Colonic mucosa (tissue), 4 donors: ENCODE measurements at places on chromosomes 7 and 10. TPM values are rescaled to one million over a fixed set of nuclear protein-coding genes. Genes with fewer than 3 reads are reported as not detected.
A peak's percentile ranks its signal among the peaks of the same experiment; 100 is the strongest.

TUBB8 gene
- not detected for total RNA-seq

ADRB1 gene
- total RNA-seq, result 0.85 TPM

- no peak for DNase-seq
Observed at GRCh38 chr10:111081595-111081994, 4.8 kb downstream of the ADRA2A start.

- DNase-seq, result peak; percentile 41
Observed at GRCh38 chr7:66145400-66146104, 30.9 kb downstream of the CRCP start.

DNA sequence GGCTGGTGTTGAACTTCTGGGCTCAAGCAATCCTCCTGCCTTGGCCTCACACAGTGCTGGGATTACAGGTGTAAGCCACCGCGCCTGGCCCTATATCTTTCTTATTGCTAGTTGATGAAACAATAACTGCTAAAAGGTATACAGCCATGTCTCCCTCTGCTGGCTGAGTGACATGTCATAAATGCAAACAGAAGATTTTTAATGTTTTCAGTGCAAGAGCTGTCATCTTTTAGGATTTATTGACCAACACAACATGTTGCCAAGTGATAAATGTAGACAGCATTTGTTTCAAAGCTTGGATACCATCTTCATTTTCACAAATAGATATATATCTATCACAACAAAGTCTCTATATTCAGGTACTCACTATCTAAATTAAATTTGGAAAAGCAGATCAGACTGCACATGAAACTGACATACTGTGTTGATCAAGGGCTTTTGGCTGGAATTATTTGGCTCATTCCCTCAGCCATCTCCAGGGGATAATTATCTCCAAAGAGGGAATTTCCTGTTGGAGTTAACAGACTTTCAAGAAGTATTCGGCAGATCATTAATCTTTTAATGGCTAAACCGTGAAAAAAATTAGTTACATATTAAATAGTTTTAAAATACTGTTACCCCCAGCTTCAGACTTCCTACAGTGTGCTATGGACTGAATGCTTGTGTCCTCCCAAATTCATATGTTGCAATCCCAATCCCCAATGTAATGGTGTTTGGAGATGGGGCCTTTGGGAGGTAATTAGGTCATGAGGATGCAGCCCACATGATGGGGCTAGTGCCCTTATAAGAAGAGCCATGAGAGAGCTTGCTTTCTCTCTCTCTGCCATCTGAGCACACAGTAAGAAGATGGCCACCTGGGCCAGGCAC lies 41.3 kb upstream of the SRPK2 start:
- DNase-seq, result peak; percentile 53

EPHA1 gene
- total RNA-seq, result 18.4 TPM

DNA sequence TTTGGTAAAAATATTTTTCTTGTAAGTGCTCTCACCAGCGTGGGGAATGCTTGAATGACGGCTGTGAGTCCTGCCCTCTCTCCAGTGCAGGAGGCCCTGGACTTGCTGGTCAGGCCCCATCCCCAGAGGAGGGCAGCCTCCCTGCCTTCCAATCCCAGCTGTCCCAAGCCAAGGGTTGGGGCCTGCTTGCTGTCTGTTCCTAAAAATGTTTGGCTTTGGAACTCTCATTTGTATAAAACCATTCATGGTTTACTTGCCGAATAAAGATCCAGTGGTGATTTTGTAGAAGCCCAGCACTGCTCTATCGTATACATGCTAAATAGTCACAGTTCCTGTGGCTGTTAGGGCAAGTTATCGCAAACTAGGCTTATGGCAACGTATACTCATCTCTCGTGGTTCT lies 121.7 kb downstream of the GLRX3 start:
- no peak for DNase-seq

GIGYF1 gene
- total RNA-seq, result 20.9 TPM

GPR26 gene
- total RNA-seq, result not detected

DNA sequence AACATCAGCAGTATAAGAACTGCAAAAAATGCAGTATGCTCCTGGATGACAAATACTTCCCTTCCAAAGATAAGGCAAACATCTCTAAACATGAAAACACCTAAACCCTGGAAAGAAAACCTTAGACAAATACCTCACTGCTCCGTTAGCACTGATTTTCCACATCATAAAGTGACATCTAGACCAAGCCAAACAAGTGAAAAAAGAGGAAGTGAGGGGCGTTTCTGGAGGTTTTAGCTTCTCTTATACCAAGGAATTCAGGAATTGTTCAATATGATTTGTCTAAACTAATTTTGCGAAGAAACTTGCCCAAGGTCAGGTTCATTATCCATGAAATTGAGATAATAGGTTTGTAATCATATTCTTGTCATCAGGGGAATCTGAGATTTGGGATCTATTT lies 279.7 kb downstream of the ADRA2A start:
- DNase-seq, result no peak

DNA sequence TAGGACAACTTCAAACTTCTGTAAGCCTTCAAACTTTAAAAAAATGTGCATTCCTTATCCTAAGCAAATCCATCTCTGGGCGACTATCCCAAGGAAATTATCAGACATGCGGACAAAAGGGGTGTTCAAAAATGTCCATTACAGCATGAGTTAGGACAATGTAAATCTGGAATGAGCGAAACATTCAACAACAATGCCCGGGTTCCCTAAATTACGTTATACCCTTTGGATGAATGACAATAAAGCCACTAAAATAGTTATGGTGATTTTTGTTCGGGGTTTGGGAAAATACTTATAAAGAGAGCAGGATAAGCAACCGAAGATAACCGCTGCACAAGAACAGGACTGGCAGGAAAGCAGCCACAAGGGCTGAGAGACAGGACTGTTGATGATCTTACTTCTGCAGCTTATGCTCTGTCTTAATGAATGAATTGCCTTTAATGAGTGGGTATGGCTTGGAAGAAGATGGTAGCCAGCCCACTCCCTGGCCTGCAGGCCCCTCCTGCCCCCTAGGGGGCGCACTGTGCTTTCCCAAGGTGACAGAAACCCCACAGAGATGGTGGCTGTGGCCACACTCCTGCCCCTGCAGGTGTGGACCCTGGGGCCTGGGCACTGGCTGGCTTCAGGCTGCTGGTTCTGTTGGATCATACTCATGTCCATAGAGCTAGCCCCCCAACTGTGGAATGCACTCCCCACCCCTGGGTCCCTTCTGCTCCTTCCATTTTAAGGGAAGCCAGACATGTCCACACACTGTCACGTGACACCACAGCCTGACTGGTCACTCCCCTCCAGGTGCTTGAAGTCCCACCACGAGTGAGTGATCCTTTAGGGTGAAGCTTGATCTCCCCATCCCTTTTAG lies 45.0 kb downstream of the ZCCHC24 start:
- peak; percentile 62 for DNase-seq

GRCh38 chr10:105971460-105971859 lies 1193.0 kb downstream of the SORCS1 start:
- DNase-seq, result no peak

C10orf62 gene
- total RNA-seq, result not detected

DNA sequence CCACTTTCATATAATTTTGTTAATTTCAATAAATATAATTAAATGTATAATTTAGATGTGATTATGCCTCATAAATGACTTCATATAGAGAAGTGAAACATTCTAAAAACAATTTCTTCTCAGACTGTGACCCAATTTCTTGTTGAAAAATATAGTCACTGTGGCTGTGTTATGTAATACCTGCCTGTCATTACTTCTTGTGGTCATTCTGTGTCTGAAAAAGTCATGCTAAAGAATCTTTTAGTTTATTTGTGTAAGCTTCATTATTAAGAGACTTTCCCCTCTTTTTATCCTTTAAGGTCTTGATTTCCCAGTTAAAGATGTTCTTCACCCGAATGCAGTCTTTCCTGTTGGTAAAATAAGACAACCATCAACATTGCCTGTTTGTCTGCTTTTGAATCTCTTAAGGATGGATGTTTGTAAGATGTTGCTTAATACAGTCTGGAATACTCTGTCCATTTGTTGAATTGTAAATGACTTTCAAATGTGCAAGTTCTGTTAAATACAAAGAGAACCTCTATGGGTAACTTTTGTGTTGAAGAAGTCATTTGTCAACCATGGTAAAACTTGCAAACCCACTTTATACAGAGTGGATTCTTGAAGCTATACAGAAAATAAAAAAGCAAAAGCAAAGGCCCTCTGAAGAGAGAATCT lies 16.0 kb downstream of the KAT6B start:
- no peak for DNase-seq
